ENCODE measurements at places on chromosomes 6 and 20.

- DNase-seq, result no peak
These were observed 104.5 kb downstream of the MKKS start for GRCh38 chr20:10329387-10330005.

DNA sequence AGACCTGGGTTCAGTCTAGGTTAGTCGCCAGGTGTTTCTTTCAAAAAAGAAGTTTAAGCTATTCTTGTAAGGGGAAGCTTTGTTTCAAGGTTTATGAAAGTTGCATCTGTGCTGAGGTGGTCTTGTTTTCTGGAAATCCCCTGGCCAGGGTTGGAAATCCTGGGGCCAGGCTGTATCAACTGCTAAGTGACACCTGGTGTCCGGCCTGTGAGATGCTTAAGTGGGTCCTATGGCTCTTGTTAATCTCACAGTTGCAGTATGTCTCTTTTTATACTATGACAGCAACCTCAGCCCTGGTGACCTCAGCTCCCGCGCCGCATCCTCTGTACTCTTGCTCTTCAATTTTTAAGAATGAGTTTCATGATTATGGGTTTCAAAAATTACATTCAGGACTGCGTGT lies 72.0 kb downstream of the CHMP4B start:
- no peak for DNase-seq

DNA sequence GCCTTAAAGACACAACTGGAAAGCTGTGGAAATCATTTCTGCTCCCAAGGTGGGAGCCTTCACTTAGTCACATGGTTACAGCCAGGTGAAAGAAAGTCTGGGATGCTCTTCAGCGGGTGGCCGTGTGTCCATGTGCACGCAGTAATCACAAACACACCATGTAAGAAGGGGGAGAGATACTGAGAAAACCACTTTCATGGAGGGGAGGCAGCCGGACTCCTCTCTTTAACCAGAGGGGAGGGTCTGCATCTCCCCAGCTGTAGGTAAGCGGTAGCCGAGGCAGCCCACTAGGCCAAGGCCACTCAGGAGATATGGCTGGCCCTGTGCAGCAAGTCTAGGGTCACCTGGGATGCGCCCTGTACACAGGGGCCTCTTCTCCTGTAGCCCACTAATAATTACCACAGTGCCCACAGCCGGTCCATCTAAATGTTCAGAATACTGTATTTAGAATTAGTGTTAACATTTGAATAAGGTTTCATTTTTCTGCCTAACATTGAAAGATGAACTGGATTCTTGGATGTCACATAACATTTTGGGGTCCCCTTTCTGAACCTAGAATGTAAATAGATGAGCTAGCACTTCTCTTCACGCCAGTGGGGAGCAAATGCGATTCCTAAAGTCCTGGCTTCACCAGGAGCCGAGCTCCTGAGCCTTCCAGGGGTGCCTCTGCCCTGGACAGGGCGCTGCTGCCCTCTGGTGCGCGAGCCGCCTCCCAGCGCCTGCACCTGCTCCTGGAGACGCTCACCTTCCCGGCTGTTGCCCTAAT lies 15.9 kb downstream of the GPR31 start:
- no peak for DNase-seq

- DNase-seq, result no peak
These were observed 124.3 kb upstream of the TSHZ2 start for GRCh38 chr20:52847731-52848359.

- DNase-seq, result no peak
These were observed 120.5 kb downstream of the ZMYND8 start for GRCh38 chr20:47235853-47236638.

- DNase-seq, result peak; percentile 19
These were observed 651 bp upstream of the BLTP3A start for GRCh38 chr6:34791164-34791700.

- DNase-seq, result no peak
These were observed 8.6 kb downstream of the CMTR1 start for GRCh38 chr6:37441651-37442050.

DNA sequence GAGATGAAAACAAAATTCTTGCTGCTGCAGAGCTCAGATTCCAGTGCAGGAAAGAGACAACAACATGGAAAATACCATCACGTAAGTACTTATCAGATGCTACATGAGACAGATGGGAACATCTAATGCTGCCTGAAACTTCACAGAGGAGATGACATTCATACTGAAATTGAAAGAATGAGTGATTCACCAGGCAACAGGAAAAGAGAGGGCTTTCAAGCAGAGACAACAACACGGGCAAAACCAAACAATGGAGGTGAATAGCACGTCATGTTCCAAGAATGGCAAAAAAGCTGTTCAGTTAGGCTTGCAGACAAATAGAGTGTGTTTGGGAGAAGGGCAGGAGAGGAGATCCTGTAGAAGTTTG lies 39.3 kb downstream of the GTF2H5 start:
- no peak for DNase-seq

- no peak for DNase-seq
These were observed 170.0 kb downstream of the GRM4 start for GRCh38 chr6:33975661-33976436.

- DNase-seq, result no peak
These were observed 71.4 kb downstream of the CEP57L1 start for GRCh38 chr6:109166673-109167072.

DNA sequence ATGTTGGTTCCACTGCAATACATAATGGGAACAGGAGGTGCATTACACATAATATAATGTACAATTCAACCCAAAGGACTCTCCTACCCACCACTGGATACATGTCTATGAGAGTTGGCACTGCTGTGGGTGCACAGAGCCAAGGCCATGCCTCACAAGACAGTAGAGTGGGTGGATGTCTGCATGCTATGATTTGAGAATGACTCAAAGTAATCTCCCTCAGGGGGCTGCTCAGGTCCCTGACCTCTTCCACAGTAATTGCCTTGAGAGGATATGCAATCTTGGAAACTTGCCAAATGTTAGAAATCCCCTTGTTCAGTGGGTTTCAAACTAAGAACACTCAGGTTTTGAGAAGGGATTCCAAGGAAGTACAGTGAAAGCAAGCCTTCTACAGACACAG lies 79.0 kb downstream of the ANKEF1 start:
- no peak for DNase-seq

GRCh38 chr6:139820210-139820609 lies 445.8 kb upstream of the CITED2 start:
- DNase-seq, result no peak

DNA sequence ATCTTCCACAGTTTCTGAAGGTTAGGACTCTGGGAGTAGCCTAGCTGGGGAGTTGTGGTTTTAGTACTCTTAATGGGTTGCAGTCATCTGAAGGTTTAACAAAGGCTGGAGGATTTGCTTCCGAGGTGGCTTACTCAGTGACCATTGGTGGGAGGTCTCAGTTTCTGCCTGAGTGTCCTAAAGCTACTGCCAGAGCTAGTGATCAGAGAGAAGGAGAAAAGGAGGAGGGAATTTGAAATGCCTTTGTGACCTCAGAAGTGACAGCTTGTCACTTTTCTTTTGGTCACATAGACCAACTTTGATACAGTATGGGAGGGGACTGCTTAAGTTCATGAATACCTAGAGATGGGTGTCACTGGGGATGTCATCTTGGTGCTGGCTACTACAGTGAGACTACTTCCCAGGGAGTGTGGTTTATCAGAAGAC lies 41.3 kb downstream of the NCOA3 start:
- DNase-seq, result no peak

GRCh38 chr6:84691978-84692623 lies 72.3 kb downstream of the TBX18 start:
- no peak for DNase-seq

GRCh38 chr6:108556866-108557493 lies 3.7 kb upstream of the FOXO3 start:
- no peak for DNase-seq

DNA sequence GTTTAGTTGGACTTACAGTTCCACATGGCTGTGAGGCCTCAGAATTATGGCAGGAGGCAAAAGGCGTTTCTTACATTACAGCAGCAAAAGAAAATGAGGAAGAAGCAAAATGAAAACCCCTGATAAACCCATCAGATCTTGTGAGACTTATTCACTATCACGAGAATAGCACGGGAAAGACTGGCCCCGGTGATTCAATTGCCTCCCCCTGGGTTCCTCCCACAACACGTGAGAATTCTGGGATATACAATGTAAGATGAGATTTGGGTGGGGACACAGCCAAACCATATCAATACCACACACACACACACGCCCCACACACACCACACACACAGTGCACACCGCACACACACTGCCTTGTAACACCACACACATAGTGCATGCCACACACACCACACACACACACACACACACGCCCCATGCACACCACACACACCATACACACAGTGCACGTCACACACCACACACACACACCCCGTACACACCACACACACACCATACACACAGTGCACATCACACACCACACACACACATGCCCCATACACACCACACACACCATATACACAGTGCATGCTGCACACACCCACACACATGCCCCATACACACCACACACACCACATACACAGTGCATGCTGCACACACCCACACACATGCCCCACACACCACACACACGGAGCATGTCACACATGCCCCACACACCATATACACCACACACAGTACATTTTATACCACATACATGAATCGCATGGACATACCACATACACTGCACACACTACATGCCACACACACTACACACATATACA lies 310.5 kb downstream of the TAF4 start:
- no peak for DNase-seq

DNA sequence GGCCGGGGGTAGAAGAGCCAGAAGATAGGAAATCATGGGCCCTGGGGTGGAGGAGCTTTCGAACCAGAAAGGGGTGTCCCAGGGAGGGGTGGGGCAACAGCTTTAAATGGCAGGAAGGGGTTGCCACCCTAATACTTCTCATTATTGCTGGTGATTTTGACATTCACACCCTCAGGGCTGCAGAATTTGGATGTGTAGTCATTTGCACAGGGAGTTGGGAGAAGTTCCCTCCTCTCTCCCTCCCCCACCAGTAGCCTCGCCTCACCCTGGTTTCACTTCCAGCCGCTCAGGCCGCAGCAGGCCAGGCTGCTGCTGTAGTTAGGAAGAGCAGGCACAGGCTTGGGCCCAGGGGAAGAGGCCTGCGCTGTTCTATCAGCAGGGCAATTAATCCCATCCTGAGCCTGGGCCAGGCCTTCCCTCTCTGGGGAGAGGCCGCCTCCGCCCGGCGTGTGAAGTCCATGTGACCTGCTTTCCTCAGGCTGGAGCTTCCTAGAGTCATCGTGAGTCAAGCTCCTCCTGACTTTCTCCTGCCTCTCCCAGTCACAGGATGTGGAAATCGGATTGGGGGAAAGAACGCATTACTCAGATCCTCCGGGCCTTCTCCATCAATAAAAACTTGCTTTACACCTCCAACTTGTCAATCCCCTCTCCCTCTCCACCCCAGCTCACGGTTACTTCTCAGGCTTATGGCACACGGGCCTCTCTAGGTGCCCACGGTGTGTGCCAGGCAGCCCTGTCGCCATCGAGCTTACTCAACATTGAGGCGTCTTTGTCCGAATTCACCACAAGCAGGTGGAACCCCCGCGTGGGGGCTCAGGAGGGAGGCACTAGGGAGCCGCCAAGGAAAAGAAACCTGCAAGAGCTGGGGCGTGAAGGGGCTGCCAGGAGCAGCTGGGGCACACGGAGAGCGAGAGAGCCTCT lies 7.8 kb downstream of the ADTRP start:
- DNase-seq, result no peak

DNA sequence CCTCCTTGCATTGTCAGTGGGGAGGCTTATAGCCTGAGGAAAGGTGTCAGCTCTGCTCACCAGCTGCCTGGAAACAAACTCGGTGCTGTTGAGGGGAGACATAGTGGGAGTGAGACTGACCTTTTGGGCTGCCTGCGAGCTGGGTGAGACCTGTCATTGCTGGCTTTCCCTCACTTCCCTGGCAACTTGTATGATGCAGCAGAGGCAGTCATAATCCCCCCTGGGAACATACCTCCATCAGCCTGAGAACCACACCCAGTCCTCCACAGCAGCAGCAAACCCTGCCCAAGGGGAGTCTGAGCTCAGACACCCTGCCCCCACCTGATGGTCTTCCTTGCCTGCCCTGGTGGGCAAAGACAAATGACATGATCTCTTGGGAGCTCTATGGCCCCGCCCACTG lies 521.2 kb upstream of the IMPG1 start:
- DNase-seq, result no peak

DNA sequence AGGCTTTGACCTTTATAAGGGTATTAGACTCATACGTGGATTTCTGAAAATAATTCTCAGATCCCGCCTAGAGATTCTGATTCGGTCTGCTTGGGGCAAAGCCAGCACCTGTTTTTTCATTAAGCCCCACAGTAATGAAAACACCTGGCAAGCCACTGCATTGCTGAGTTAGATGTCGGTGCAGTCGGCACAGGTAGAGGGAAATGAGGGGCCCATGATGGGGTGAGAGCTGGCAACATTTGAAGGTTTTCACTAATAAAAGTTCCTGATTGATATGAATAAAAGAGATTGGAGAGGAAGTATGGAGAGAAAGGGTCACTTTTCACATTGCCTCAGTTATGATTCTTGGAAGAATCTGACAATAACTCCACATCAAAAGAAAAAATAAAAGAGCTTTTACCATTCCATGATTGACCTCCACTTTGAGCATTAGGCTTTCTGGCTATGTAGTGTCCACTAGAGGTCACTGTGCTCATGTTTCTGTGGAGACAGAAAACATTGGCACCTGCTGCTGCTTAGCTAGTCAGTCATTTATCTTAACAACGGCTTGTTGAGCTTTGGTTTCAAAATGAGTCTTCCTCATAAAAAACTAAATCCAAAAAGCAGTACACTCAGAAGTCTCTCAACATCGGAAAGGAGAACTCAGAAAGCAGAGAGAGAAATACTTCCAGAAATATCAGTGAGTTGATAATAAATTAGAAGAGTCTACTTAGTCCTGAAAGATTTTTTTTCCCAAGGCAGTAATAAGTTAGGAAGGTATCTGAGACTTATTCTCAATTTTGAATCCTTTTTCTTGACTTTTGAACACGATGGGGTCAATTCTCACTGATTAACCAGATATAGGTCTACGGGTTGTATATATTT lies 53.3 kb upstream of the KLHL31 start:
- no peak for DNase-seq

DNA sequence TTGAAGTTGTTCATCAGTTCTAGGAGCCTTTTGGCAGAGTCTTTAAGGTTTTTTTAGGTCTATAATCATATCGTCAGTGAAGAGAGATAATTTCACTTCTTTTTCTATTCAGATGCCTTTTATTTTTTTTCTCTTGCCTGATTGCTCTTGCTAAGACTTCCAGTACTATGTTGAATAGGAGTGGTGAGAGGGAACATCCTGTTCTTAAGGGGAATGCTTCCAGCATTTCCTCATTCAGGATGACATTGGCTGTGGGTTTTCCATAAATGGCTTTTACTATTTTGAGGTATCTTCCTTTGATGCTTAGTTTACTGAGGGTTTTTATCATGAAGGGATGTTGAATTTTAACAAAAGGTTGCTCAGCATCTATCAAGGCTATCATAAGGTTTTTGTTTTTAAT lies 109.5 kb downstream of the CLVS2 start:
- DNase-seq, result no peak

- no peak for DNase-seq
These were observed at the start of gene SLPI for GRCh38 chr20:45254383-45255262. SLPI (minus strand) TSS chr20:45254564; CDS start chr20:45254543, 21 bp downstream.

- DNase-seq, result peak; percentile 47
These were observed 691 bp downstream of the ASF1A start for GRCh38 chr6:118894425-118895260.
